ENCODE measurements at places on chromosomes 5 and 9.

DNA sequence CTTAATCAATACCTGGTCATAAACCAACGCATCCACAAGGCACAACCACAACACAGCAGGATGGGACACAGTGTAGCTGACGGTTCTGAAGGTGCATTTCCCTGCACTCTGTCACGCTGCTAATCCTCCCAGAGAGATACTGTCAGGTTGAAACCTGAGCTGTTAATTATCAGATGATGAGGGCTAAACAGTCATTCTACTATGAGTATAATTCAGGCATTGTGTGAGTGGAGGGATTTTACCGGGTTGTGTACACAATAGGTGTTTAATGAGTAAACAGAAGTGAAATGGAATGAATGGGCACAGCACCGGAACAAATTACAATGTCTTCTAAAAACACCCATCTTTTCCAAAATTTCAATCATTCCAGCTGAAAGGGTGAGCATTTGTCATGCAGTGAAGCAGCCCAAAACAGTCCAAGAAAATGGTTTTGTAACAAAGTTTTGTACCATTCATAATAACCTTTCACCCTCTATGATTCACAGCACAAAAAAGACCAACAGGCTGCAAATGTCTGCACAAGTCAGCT is 71.5 kb downstream of the ABCA1 start:
- DNase-seq = no peak

DNA sequence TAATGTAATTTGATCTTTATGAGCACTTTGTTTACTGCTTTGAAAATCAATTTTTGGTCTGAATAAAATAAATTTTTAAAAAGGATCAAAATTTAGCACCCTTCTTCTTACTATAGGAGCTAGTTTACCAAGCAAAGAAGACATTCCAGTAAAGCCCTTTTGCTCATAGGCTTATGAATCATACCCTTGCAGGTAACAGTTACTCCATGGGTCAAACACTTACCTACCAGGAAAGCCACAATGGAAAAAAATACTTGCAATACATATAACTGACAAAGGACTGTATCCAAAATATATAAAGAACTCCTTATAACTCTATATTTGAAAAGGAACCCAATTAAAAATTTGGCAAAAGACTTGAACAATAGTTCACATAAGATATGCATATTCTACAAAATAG is 66.6 kb downstream of the SHOC1 start:
- DNase-seq = no peak

GRCh38 chr5:14379739-14380497 is 201.7 kb upstream of the OTULINL start:
- no peak for DNase-seq

GRCh38 chr5:42923710-42924109 is 112.0 kb upstream of the SELENOP start:
- DNase-seq = no peak
